ENCODE measurements at places on chromosomes 5 and 9.
A peak's percentile ranks its signal among the peaks of the same experiment; 100 is the strongest.

GRCh38 chr5:61349935-61350334 lies 17.9 kb downstream of the ZSWIM6 start:
- no peak for DNase-seq

- DNase-seq = no peak
Measured at GRCh38 chr9:82196622-82197441, 208.3 kb downstream of the SPATA31D1 start.

DNA sequence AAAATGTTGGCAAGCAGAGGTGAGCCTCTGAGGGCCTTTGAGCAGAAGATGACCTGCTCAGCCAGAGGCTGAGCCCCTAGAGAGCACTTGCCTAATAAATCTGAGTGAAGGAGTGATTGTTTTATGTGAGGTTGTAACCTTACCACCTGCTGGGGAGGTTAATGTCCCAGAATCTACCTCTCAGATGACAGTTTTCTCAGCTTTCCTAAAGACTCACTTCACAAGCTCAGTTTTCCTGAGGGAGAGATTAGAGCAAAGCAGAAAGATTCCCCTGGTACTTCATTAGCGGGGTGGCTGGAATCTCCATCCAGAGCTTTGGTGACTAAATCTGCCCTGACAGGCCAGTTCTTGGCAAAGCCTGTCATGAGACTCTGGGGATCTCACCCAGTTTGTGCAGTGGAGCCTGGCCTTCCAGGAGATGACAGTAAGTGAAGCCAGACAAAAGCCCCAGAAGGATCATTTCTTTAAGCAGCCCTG lies 48.8 kb upstream of the GALNT10 start:
- no peak for DNase-seq

DNA sequence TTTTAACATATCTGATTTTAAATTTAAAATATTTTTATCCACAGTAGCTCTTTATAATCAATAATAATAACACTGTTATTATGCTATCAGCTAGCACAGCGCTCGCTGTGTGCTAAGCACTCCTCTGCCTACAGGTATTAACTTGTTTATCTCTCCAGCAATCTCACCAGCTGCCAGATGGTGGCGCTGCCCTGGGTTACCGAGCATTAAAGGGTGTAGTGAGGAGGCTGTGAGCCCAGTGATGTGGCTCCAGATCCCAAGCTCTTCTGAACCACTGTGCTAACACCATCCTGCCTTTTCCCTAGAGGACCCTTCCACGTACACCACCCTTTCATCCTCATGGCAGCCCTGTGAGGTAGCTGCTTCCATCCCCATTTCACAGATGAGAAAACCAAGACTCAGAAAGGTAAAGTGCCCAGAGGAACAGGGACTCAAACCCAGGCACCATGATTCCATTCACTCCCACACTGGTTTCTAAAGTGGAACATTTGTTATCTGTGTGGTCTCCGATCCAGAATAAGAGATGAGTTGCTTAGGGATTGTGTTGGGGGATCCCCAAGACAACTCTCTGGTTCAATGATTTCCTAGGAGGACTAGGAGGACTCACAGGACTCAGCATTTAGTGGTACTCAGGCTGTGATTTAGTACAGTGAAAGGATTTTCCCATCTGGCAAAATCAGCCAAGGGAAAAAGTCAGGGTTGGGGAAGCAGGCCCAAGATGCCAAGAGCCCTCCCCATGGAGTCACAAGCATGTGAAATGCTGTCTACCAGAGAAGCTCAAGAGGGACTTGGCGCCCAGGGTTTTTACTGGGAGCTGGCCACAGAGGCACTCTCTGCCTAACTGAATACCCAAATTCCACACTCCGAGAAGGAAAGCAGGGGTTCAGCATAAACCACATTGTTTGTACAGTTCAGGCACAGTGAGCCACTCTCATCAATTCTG lies 7.0 kb downstream of the IGFBPL1 start:
- DNase-seq = peak; percentile 31

GRCh38 chr5:116543501-116543900 lies 31.1 kb downstream of the SEMA6A start:
- no peak for DNase-seq

DNA sequence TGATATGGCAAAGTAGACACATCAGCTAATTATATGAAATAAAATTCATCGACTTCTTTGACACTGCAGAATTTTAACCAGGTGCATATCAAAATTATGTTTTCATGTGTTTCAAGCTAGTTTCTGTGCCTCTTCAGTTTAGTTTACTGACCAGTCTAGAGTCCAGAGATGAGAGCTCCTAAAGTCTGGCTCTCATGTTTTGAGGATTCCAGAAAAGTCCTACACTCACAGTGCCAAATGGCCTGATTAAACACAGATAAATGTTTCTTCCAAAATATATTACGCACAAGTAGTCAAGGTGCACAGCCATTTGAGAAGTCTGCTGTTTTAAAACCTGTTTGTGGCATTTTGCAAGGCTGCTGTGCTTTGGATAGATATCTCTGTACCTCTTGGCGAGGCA lies 15.6 kb downstream of the RGMB start:
- no peak for DNase-seq

DNA sequence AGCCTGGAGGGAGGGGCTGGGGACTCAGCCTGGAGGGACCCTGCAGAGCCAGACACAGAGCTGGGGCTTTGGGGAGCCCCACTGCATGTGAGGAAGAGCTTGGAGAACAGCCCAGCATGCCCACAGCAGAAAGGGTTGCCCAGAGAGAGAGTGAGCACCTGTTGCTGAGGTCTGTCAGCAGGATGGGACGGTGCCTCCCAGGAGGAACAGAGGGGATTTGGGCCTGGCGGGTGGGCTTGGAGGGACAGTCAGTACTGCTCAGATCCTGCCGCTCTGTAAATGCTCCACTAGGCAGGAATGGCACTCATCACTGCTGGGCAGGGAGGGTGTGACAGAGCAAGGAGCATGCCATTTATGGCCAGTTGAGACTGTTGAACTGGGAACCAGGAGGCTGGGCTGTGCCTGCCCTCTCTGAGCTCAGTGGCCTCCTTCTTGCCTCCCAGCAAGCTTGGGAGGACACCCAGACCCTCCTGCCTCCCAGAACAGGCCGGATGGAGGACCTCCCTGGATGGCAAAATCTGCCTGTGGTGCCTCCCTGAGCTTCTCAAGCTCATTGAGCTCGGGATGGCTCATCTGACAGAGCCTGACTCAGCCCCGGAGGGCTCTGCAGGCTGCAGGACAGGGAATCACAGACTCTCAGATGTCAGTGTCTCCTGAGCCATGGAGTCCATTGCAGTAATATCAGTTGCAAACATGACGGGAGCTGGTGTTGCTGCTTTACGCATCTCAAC lies 786 bp upstream of the HRCT1 start:
- DNase-seq = no peak

DNA sequence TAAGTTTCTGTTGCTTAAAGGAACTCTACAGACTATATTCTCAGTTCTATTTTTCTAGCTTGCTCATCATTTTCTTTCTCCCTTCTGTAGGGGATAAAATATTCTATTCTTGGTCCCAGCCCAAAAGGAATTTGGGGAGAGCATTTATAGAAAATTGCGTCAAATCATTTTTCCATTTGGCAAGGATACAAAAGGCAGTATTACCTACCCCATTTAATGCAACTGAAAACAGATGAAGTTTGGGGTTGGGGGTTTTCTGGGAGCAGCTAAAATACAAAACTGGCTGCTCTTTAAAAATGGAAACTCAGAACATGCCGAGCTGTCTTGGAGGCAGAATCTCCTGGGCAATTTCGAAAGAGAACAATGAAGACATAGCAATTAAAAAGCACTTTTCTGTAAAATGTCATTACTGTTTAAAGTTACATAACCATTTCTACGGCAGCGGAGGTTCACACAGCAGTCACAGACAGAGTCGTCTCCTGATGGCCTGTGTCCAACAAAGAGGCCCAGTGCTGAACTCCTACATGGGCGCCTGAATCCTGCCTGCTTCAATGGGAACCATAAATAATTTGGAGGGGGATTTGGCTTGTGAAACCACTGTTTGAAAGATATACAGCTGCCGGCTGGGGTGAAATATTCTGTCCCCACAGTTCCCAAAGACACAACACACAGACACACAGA lies 152.4 kb downstream of the BRINP1 start:
- no peak for DNase-seq

- DNase-seq = no peak
Measured at GRCh38 chr5:93252165-93252564, 328.9 kb downstream of the NR2F1-AS1 start.

DNA sequence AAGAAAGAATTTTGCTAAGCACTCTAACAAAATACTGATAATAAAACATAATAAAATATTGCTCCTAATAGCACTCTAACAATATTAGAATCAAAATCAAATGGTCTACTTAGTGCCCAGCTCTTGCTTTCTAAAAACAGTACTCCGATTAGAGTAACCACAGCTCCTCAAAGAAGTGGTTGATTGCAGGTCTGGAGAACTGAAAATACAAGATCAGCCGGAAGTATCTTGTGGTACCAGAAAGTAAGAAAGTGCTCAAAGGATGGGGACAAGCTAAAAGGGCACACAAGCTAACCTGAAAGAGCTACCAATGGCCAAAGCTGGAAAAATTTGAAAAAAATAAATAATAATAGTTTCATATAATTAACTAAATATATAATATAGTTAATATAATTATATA lies 119.2 kb downstream of the CWC27 start:
- no peak for DNase-seq

DNA sequence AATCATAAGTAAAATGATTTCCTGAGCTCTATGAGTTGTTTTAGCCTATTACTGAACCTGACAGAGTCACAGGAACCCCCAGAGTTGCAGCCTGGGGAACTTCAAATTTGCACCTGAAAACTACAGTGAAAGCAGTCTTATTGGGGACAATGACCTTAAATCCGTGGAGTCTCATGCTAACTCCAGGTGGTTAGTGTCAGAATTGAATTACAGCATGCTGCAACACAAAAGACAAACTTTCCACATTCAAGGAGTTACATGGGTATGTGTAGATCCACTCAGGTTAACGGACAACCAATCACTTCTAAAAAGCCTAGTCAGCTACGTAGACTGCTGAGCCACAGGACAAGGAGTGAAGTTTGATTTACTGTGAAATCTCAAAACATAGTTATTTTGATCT lies 49.7 kb downstream of the PLPP1 start:
- no peak for DNase-seq

DNA sequence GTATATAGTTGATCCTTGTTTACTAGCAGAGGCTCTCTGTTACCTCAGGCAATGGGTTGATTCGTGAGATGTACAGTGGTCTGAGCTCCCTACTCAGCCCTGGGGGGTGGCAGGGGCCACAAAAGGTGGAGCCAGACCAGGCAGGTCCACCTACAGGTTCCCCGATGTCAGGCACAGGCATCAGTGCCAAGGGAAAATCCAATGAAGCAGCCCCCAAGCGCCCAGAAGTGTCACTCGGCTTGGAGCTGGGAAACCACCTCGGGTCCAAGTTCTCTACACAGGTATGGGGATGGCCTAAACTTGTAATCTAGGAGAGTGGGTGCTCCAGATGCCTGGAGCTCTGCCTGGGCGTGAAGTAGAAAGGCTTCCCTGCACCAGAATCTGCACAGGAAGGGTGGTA lies 188.8 kb downstream of the KIAA0825 start:
- DNase-seq = no peak

DNA sequence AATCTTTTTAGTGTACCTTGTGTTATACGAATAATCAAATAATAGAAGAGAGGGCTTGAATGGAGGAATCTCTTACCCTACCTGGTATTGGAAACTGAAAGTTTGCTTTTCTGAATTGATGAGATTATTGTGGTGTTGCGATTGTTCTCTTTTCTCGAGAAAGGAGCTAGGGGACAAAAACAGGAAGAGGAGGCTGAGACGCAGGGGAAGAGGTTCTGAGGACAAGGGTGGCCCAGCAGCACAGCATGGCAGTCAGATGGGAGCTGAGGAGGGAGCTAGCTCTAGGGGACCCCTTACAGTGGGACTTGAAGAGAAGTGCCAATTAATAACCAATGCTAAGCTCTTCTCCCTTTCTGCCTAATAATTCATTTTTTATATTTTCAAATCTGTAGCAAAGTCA lies 183.3 kb upstream of the DMAC1 start:
- DNase-seq = no peak

- DNase-seq = no peak
Measured at GRCh38 chr5:88109818-88110217, 158.8 kb downstream of the TMEM161B start.

DNA sequence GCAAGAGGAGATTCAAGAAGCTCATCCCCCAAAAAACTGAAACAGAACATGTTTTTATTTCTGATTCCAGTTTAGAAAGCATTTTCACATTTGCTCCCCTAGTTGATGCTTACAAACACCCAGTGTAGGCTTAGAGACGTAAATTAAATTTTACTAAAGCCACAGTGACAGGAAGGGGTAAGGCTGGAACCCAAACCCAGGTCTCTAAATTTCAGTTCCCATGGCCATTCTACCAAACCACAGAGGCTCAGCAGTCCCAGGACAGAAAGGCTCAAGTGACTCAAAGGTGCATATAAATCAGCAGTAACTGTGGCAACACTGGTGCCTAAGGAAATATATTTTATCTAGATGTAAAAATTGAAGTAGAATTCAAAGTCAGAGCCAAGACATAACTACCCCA lies 128.7 kb downstream of the CEP120 start:
- DNase-seq = no peak

- DNase-seq = no peak
Measured at GRCh38 chr9:107020040-107020530, 157.1 kb downstream of the ZNF462 start.

DNA sequence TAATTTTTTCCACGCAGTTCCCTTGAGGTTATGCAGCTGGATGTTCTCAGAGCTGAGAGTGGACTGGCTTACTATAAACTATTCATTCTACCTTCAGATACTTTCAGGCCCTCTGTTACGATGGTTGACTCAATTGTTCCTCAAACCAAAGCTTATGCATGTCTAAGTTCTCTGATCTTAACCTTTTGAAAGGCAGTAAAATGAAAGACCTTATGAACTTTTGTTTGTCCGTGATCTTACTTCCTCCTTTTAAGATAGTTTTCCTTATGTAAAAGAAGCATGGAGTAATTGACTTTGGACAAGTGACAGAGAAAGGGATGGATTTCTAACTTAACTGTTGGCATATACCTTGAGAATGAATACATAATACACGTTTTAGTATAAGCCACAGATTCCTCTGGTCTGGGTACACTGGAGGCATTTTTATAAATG lies 575.7 kb downstream of the PDE4D start:
- DNase-seq = no peak

DNA sequence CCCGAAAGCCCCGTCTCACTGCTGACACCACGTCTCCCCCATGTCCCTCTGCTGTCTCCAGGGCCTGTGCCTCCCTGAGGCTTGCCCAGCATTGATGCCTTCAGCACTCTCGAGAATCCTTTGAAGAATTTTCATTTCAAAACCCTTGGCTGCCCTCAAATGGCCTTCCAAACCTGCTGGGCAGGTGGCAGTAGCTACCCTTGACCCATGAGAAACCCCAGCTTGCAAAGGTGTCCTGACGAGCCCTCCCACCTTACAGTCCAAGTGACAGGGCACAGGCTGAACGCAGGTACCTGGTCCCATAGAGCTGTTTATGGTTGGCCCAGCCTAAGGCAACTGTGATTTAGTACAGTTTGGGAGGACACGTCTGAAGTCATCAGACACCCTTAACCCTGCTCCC lies 97.2 kb upstream of the SPIN1 start:
- DNase-seq = no peak

DNA sequence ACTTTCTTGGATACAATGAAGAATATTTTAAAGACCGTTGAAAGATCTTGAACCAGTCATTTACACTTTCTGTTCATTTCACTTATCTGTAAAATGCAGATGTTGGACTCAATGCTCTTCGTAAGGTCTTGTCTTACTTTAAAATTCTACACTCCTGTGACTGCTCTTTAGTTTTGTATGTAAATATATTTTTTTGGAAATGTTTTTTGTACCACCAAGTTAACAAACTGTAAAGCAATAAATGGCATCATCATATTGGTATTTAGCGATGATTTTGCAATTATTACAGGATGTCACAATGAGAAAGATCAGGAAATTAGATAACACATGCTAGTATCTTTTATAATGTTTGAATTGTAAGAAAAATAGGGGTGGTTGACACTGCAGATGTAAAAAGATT lies 80.8 kb upstream of the GNAQ start:
- no peak for DNase-seq

Measured in NB4 (cell line).